ENCODE measurements at places on chromosomes 7 and 10. TPM values are rescaled to one million over a fixed set of nuclear protein-coding genes. Genes with fewer than 3 reads are reported as not detected.

GRCh38 chr10:84510121-84510520, 181.7 kb downstream of the CCSER2 start:
- DNase-seq, result no peak

GRCh38 chr10:83459124-83459523, 680.2 kb upstream of the GHITM start:
- no peak for DNase-seq

DNA sequence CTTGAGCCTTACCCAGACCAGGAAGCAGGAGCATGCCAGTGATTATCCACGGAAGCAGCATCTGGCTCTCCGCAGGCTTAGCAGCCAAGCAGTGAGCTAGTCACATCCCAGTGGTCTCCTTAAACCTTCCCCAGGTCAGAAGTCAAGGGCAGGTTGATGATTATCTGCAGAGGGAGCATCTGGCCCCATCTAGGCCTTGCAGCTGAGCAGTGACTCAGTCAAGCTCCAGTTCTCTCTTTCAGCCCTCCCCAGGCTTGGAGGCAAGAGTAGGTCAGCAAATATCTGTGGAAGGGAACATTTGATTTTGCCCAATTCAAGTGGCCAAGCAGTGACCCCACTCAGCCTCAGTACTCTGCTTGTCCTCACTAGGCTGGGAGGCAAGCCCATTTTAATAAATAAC, 61.6 kb downstream of the ANKRD7 start:
- DNase-seq, result no peak

GRCh38 chr7:16630654-16631053, 14.9 kb downstream of the ANKMY2 start:
- DNase-seq, result no peak

DNA sequence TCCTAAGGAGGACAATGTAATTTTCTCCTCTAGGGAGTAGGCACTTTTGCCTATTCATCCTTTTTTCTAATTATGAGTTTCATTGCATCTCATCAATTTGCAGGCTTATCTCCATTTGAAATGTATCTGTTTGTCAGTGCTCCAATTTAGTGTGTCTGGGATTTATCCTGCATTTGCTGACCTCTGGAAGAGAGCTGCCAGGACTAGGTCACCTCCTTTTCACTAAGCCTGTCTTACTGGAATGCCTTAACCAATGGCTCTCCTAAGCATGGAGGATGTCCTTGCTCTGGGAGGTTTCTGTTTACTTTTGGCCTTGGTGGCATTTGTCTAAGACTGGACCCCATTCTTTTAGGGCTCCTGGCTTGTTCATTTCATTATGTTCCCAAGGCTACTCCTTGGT, 261.5 kb downstream of the NEBL start:
- no peak for DNase-seq

Gene GRB10
- total RNA-seq, result 9.4 TPM

Gene RP9
- 11.5 TPM for total RNA-seq

Gene MRPS17
- total RNA-seq, result 11.5 TPM
